ENCODE measurements at places on chromosomes 3 and 15.

- DNase-seq = peak; percentile 77
Observed at GRCh38 chr3:194103983-194104751, 31.8 kb upstream of the HES1 start.

DNA sequence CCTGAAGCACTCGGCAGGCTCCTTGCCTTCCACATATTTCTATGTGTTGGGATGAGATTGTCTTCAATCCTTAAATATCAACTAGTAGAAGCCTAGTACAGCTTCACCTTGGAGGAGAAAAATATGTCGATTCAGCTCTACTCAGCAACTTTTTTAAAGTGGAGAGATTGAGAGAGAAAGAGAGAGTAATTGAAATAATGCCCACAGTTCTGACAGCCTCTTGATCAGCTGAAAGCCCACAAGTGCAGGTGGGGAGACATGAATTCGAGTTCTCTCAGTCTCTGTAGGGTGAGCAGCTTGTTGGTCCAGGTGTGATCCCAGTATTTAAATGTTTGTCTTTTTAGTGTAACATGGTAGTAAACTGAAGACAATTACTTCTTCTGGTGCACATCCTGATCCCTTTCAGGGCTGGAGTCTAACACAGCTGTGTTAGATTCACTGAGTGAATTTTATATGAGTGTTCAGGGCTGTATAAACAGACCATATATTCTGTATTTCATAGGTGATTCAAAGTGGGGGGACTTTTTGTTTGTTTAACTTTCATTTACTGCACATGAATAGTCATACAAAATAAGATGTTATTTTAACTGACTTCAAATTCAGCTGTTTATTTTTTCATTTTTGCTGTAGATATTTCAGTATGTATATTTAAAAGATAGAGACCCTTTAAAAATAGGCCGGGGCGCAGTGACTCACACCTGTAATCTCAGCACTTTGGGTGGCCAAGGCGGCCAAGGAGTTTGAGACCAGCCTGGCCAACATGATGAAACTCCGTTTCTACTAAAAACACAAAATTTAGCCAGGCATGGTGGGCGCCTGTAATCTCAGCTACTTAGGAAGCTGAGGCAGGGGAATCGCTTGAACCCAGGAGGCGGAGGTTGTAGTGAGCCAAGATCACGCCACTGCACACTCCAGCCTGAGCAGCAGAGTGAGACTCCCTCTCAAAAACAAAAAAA lies 64.0 kb downstream of the ST6GAL1 start:
- no peak for DNase-seq

- no peak for DNase-seq
Observed at GRCh38 chr3:148206446-148206845, 491.3 kb upstream of the AGTR1 start.

- no peak for DNase-seq
Observed at GRCh38 chr3:56137415-56137814, 330.9 kb downstream of the ERC2 start.

GRCh38 chr15:91589360-91589759 lies 264.1 kb upstream of the SLCO3A1 start:
- DNase-seq = no peak

DNA sequence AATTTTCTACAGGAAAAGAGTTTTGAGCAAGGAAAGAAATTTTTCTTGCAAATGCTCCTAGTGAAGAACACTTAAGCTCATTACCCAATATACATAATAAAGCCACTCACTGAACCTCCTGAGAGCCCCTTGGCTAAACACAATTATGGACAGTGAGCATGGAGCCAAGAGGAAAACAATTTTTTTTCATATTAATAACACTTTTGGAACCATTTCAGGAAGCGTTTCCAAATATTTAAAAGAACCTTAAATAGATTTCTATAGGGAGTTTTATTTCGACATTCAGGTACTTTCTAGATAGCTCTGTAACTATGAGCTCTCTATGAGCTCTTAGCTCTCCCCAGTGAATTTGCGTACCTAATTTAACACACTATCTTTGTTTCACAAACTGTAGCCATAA lies 581.1 kb downstream of the ZNF385D start:
- DNase-seq = no peak

DNA sequence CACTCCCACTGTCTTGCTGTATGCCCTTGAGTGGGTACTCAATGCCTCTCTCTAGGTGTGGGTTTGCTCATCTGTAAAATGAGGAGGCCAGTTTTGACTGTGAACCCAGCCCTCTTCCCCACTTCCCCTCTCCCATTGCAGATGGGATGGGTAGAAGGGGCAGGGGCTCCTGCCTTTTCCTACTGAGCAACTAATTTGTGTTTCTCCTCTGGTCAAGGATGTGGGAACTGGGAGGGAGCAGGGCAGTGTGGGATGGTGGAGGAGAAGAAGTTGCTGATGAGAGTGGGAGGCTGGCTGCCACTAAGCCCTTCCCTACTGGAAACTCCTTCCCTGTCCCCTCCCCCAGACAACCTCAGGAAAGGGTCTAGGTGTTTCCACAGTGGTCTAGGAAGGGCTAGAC lies 20.1 kb upstream of the ANKDD1A start:
- no peak for DNase-seq
